ENCODE measurements at places on chromosomes 2 and 18. TPM values are rescaled to one million over a fixed set of nuclear protein-coding genes. Genes with fewer than 3 reads are reported as not detected.

DNA sequence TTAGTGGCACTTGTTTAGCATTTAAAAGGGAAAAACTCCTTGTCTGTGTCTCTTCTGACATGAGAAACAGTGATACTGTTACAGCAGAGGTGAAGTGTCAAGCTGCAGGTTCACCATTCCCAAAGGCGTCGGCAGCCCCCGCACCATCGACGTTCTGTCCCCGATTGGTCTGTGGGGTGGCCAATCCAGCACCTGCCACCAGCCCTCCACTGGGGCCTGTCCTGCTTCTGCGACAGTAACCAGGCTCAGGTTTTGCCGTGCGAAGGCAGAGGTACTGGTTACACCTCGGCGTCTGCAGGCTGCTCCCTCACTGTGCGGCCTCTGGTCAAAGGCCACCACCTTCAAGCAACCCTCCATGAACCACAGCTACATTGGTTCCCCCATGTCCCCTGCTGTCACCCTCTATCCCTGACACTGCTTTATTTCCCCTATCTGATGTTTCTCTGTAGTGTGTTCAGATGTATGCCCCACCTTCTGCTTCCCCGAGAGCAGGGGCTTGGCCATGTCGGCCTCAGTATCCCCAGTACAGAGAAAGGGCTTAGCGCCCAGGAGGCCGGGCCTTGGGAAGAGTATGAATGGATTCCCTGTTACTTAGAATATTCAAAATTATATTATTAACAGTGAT, 8.6 kb upstream of the ESPNL start:
- H3K4me3 ChIP-seq = no peak overlapping the region
- no peaks in the 10 kb centered on the region for H3K36me3 ChIP-seq
- peaks cover 5% of the 10 kb centered on the region for H3K4me1 ChIP-seq
- no peak overlapping the region for H3K27ac ChIP-seq

- peaks cover 26% of the 10 kb centered on the region for H3K27me3 ChIP-seq
- H3K4me1 ChIP-seq = peaks cover 4% of the 10 kb centered on the region
- no peak overlapping the region for H3K4me3 ChIP-seq
- no peaks in the 10 kb centered on the region for H3K36me3 ChIP-seq
- no peak overlapping the region for H3K27ac ChIP-seq
Observed at GRCh38 chr2:120791962-120792297, 56.3 kb downstream of the GLI2 start.

GRCh38 chr2:54084600-54084999, 30.8 kb upstream of the ACYP2 start:
- no peaks in the 10 kb centered on the region for H3K27me3 ChIP-seq
- peaks cover 8% of the 10 kb centered on the region for H3K4me1 ChIP-seq
- no peak for DNase-seq
- no peak overlapping the region for H3K4me3 ChIP-seq
- no peaks in the 10 kb centered on the region for H3K36me3 ChIP-seq

- DNase-seq = no peak
- H3K27me3 ChIP-seq = no peaks in the 10 kb centered on the region
- H3K4me3 ChIP-seq = no peak overlapping the region
- no peak overlapping the region for H3K27ac ChIP-seq
- H3K4me1 ChIP-seq = no peaks in the 10 kb centered on the region
Observed at GRCh38 chr2:67579806-67580205, 182.7 kb downstream of the ETAA1 start.

DNA sequence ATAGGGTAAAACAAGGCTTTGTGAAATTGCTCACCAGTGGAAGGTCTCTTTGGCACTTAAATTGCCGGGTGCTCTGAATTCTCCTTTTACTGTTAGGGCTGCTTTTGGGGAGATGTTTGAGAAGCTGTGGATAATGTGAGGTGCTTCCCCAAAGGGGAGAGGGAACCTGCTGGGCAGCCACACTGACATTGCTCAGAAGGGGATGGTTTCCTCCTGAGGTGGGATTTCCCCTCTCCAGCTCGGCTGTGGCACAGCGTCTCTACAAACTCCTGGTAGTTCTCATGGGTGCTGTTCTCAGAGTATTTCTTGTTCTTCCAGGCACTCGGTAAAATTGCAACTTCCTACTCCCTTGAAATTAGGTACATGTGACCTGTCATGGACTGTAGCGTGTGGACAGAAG, 124.2 kb downstream of the LPIN1 start:
- no peaks in the 10 kb centered on the region for H3K27me3 ChIP-seq
- H3K27ac ChIP-seq = peak overlapping the region; percentile 19
- H3K4me3 ChIP-seq = no peak overlapping the region
- no peaks in the 10 kb centered on the region for H3K36me3 ChIP-seq

GRCh38 chr2:26477126-26477910, 606 bp downstream of the OTOF start:
- H3K27ac ChIP-seq = no peak overlapping the region
- H3K36me3 ChIP-seq = no peaks in the 10 kb centered on the region
- H3K4me1 ChIP-seq = peaks cover 5% of the 10 kb centered on the region
- DNase-seq = no peak
- H3K4me3 ChIP-seq = peak overlapping the region; percentile 68

DNA sequence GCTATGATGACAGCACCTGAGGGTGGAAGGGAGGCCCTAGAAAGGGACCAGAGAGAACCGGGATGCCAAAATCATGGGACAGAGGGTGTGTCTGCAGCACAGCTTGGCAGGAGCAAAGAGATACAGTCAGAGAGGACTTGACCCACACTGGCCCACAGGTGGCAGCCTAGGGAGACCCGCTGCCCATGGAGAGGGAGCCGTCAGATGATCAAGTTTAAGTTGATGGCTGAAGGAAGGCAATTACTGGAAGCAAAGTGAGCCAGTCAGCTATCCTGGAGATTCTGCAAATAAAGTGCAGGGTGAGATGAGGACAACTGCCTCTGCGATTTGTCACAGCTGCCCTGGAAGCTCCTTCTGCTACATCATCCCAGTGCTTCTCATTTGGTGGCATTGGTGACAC, 74.0 kb downstream of the CMPK2 start:
- peaks cover 2% of the 10 kb centered on the region for H3K36me3 ChIP-seq

DNA sequence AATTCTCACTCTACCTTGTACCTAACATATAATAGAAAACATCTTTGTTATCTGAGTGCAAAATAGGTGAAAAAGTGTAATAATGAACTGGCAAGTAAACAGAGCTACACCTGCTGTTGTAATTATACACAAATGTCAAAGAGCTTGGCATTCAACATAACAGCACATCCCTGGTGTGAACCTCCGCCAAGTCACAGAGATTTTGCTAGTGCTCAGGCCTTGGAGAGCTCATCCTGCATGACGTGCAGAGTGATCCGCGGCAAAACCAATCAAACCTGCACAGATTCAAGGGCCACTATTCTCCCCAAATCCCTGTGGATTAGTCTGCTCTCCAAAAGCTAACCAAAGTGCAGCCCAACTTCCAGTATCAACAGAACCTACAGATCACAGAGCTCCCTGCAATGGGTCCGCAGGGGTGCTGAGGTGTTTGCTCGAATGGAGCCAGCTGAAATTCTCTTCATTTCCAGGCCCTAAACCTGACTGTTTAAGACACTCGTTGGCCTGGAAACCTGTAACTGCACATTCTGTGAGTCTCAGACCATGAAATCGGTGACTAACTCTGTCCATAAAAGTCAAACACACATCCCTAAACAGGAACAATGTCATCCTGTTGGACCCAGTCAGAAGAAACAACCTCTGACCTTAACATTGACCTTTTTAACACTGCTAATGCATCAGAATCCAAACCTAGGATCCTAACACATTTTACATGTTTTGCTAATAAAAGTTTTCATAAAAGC, 111.8 kb downstream of the EPB41L3 start:
- H3K27me3 ChIP-seq = peaks cover 19% of the 10 kb centered on the region
- DNase-seq = no peak
- no peak overlapping the region for H3K27ac ChIP-seq
- peaks cover 7% of the 10 kb centered on the region for H3K4me1 ChIP-seq
- H3K36me3 ChIP-seq = no peaks in the 10 kb centered on the region

GRCh38 chr2:200930947-200931626, 32.4 kb downstream of the ORC2 start:
- no peak for DNase-seq
- H3K36me3 ChIP-seq = peaks cover 7% of the 10 kb centered on the region
- no peak overlapping the region for H3K27ac ChIP-seq
- H3K4me3 ChIP-seq = no peak overlapping the region

DNA sequence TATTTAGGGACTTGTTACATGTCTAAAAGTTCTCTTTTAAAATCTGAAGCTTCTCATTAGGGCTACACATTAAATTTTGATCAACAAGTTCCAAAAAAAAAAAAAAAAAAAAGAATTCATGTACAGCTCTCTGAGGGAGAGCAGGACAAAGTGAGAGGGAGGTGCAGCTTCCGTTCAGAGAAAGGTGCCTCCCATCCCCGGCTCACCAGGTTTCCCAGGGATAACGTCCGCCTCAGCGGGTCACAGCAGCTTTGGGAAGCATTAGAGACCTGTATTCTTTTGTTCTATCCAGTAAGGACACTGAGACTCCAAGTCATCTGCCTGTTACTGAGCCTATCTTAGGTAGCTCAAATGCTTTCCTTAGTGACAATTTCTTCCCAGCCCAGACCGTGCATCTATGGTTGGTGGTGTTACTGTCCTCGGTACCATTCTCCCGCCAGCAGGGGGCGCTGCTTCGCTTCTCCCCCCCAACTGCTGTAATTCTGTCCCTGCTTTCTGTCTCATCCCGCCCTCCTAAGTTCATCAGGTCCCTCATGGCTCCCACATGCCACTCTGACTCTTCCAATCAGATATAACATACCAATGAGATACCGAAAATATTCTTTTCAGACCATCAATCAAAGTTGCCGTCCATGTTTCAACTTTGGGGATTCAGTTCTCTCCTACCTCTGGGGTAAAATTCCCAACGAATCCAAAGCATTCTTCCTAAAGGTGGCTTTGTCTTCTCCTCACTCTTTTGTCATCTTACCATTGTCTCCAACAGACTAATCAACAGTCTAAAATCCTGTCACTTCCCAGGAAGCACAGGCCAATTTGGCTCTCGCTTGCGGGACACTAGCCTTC, 466.5 kb downstream of the METTL4 start:
- no peak overlapping the region for H3K27ac ChIP-seq
- H3K36me3 ChIP-seq = no peaks in the 10 kb centered on the region
- peaks cover 10% of the 10 kb centered on the region for H3K27me3 ChIP-seq
- H3K4me3 ChIP-seq = no peak overlapping the region
- DNase-seq = peak; percentile 27
- H3K4me1 ChIP-seq = peaks cover 2% of the 10 kb centered on the region

- DNase-seq = no peak
- H3K4me1 ChIP-seq = peaks cover 17% of the 10 kb centered on the region
- H3K36me3 ChIP-seq = no peaks in the 10 kb centered on the region
- no peak overlapping the region for H3K4me3 ChIP-seq
Observed at GRCh38 chr2:241011751-241012510, 13.5 kb downstream of the SNED1 start.

DNA sequence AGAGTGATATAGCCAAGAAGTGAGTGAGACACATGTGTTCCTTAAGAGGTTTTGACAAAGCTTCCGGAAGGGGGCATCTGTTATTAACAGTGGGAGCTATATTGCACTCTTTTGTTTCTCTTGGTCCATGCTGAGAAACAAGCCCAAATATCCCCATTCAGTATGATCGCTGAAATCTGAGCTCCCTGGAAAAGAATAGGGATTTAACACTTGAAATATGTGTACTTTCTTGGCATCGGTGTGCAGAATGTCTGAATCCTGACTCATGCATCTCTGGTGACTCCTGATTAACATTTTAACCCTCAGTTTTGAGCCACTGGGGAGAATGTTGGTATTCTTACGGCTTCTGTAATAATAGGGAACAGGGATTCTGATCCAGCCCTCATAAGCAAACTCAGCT, 448.1 kb downstream of the TSN start:
- H3K27ac ChIP-seq = no peak overlapping the region
- H3K36me3 ChIP-seq = no peaks in the 10 kb centered on the region
- DNase-seq = no peak
- H3K4me3 ChIP-seq = no peak overlapping the region
- no peaks in the 10 kb centered on the region for H3K27me3 ChIP-seq

- H3K36me3 ChIP-seq = no peaks in the 10 kb centered on the region
- no peak overlapping the region for H3K27ac ChIP-seq
- no peak for DNase-seq
Observed at GRCh38 chr2:129443235-129443864, 536.1 kb upstream of the RAB6C start.

DNA sequence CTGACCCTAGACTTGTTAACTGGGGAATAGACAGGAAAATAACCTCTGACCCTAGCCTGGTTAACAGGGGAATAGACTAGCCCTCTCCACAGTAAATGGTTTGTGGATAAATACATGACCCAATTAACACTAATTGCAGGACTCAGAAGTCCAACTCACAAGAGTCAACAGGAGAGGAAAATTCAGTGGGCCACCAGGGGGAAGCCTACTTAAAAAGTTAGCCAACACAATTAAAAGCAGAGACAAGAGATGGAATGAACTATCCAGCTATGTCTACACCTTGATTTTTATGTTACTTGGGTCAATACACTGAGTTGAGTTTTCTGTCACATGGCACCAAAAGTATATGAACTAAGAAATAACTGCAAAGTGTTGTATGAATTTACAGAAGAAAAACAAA, 158.8 kb upstream of the SLC39A10 start:
- H3K4me1 ChIP-seq = peaks cover 20% of the 10 kb centered on the region
- no peaks in the 10 kb centered on the region for H3K36me3 ChIP-seq
- no peaks in the 10 kb centered on the region for H3K27me3 ChIP-seq
- DNase-seq = peak; percentile 30

DLGAP1 gene
- 1.6 TPM for total RNA-seq

VWA3B gene
- total RNA-seq = not detected

GALNT14 gene
- total RNA-seq = not detected

ASXL3 gene
- total RNA-seq = not detected

NEU2 gene
- total RNA-seq = not detected

PTPN4 gene
- total RNA-seq = 128 TPM

UGT1A4 gene
- not detected for total RNA-seq

SLC11A1 gene
- 23.9 TPM for total RNA-seq

ACADL gene
- not detected for total RNA-seq

Measured in T-helper 17 cell (primary cell).